Dorsolateral prefrontal cortex (tissue), 122 donors: ENCODE measurements at places on chromosomes 7 and 10. TPM values are rescaled to one million over a fixed set of nuclear protein-coding genes. Genes with fewer than 3 reads are reported as not detected.

Gene C1QL3
- total RNA-seq, result 90.7 TPM

Gene CPN1
- total RNA-seq, result not detected

Gene DNAJC12
- 30.3 TPM for total RNA-seq

Gene CHST3
- 13.5 TPM for total RNA-seq

Gene HTRA1
- total RNA-seq, result 267 TPM

Gene AHR
- 19.7 TPM for total RNA-seq

Gene GRM3
- total RNA-seq, result 127 TPM

Gene ZNF853
- 28.9 TPM for total RNA-seq

Gene LRRC17
- 4.4 TPM for total RNA-seq

Gene GBX1
- not detected for total RNA-seq

Gene TAS2R41
- not detected for total RNA-seq

Gene MKI67
- total RNA-seq, result not detected

Gene IFIT3
- 13.3 TPM for total RNA-seq

Gene USP6NL
- 11.2 TPM for total RNA-seq

Gene PLXDC2
- total RNA-seq, result 43.2 TPM

Gene BMPR1A
- 36.1 TPM for total RNA-seq

Gene MKX
- 7.8 TPM for total RNA-seq

Gene GPER1
- total RNA-seq, result 6.6 TPM

Gene TDRD1
- 1.0 TPM for total RNA-seq

Gene TYW1B
- total RNA-seq, result 5.0 TPM

Gene ZSCAN25
- 30.1 TPM for total RNA-seq

Gene FAM241B
- 32.8 TPM for total RNA-seq

Gene SLC25A28
- 61.4 TPM for total RNA-seq

Gene PLPP4
- total RNA-seq, result 11.9 TPM

Gene TMEM178B
- total RNA-seq, result 65.8 TPM

Gene TCTN3
- total RNA-seq, result 18.5 TPM

Gene CALCR
- total RNA-seq, result 0.13 TPM

Gene BEND7
- 10.8 TPM for total RNA-seq

Gene TECPR1
- total RNA-seq, result 65.6 TPM

Gene RGR
- total RNA-seq, result 40.6 TPM

Gene OR2A5
- not detected for total RNA-seq

Gene GIMAP6
- 12.0 TPM for total RNA-seq

Gene AKR1C4
- not detected for total RNA-seq

Gene ADAM8
- total RNA-seq, result 10.3 TPM

Gene CCDC172
- not detected for total RNA-seq

Gene ZMYND11
- total RNA-seq, result 136 TPM

Gene STOX1
- 26.4 TPM for total RNA-seq

Gene OPN1SW
- not detected for total RNA-seq

Gene TAS2R5
- 5.2 TPM for total RNA-seq

Gene PTER
- total RNA-seq, result 0.93 TPM

Gene SLC13A4
- total RNA-seq, result 7.9 TPM

Gene ENKUR
- 5.0 TPM for total RNA-seq

Gene PLAC9
- 3.4 TPM for total RNA-seq

Gene LIPM
- total RNA-seq, result not detected

Gene HOXA9
- not detected for total RNA-seq

Gene TFR2
- total RNA-seq, result 12.8 TPM

Gene AGR2
- total RNA-seq, result 1.1 TPM

Gene C10orf62
- 1.9 TPM for total RNA-seq

Gene SNCG
- 139 TPM for total RNA-seq

Gene FAM221A
- total RNA-seq, result 16.9 TPM
